AG08396 (cell line): ENCODE measurements at places on chromosomes 2 and 18.

GRCh38 chr2:69683170-69683971, 39.8 kb upstream of the AAK1 start:
- peak; percentile 36 for DNase-seq

GRCh38 chr2:49490710-49491109, 336.4 kb upstream of the FSHR start:
- DNase-seq: no peak

- DNase-seq: no peak
These were observed 33.0 kb downstream of the CYRIA start for GRCh38 chr2:16632598-16632997.

- DNase-seq: peak; percentile 55
These were observed 1.5 kb upstream of the INHBB start for GRCh38 chr2:120344214-120344975.

GRCh38 chr2:238462782-238463396, 36.2 kb downstream of the ASB1 start:
- DNase-seq: peak; percentile 43

DNA sequence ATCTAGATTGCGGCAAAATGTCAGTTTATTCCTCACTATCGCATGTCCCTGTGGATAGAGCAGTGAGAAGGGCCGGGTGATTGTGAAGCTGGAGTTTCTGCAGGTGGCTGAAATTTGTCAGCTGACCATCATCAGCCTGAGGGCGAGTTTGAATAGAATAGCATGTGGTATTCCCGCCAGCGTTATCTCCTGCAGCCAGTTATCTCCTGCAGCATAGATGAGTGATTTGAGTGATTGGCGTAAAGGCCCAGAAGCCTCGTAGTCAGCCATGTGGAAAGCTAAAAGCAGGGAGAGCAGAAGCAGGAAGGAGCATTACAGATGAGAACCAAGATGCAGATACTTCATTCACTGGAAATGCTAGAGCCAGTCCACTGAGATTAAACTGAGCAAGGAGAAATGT, 65.5 kb downstream of the CABLES1 start:
- DNase-seq: no peak

DNA sequence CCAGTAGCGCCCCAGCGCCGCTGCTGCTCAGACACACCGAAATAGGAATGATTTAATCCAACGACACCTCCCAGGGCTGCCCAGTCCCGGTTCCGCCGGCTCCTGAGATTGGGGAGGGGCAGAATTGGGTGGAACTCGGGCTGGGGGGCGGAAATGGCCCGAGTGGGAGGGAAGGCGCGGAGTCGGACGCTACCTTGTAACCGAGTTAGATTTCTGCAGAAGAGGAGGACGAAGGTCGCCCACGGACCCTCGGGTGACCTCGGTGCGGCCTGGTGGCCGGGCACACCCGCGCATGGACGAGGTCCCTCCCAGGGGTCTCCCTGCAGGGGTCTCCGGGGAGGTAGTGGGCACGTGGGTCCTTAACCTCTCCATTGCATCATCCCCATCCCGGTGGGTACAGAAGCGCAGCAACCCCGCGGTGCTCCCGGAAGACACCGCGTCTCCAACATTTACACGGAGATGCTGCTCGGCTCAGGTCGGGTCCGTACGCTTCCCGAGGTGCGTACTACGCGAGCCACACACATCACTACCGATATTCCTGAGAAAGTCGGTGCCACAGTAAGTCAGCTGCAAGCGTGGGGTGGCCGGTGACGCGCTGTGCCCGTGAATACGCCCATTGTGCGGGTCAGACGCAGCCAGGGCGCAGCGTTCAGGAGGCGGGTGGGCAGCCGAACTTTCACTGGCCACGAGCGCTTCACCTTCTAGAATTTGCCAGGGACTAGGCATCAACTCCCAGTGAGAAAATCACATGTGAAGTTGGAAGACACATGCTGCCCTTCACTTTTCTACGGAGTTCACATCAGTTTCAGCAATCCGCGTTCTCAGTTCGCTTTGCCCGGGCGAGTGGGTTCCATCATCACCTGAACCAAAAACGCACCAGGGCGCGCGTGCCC, 3.0 kb downstream of the ZNF516 start:
- DNase-seq: peak; percentile 53

GRCh38 chr2:160694631-160695030, 201.0 kb upstream of the RBMS1 start:
- DNase-seq: no peak

GRCh38 chr2:26540306-26540705, 62.4 kb upstream of the OTOF start:
- no peak for DNase-seq

- DNase-seq: no peak
These were observed 7.7 kb downstream of the SP3 start for GRCh38 chr2:173957517-173957916.

DNA sequence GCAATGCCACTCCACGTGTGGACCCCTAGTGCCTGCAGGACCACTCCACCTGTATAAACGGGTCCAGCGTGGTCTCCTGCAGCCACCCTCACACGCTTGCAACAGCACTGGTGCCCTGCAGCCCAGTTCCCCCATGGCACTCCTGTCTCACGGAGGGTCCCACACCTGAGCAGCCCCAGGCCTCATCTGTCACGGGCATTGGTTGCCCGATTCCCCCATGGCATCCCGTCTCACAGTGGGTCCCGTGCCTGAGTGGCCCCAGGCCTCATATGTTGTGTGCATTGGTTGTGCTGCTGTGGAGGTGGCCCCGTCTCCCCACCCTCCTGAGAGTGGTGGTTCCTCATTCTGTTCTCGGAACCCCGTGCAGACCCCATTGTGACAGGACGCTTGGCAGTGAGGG, 43.4 kb downstream of the CTDP1 start:
- no peak for DNase-seq

DNA sequence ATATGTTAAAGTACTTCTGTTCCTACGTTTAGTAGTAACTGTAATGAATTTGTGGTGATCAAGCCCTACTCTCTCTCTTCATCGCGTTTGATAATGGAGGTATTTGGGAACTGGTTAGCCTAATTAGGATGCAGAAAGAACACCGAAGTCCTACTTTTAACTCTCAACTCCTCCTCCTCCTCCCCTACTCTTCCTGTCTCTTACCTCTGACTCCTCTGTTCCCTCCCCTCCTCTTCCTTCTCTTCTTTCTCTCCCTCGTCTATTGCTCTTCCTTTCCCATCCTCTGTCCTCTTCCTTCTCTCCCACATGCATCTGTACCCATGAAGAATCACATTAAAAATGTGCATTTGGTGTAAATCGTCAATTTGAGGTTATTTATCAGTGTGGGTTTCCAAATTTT, 57.8 kb downstream of the RMDN2 start:
- no peak for DNase-seq

DNA sequence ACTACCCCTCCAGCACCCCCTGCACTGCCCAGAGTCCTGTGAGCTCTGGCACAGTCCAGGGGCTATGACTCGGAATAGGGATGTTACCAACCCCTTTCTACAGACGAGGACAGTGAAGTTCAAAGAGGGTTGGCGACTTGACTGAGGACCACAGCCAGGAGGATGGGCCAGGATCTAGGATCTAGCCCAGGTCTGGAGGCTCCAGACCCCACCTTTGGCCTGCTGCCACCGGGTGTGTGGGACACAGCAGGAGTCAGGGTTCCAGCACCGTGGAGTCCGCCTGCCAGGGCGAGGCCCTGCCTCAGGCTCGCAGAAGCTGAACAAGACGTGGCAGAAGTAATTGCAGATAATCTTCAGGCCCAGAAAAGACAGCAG, 37.9 kb upstream of the GPC1 start:
- no peak for DNase-seq

DNA sequence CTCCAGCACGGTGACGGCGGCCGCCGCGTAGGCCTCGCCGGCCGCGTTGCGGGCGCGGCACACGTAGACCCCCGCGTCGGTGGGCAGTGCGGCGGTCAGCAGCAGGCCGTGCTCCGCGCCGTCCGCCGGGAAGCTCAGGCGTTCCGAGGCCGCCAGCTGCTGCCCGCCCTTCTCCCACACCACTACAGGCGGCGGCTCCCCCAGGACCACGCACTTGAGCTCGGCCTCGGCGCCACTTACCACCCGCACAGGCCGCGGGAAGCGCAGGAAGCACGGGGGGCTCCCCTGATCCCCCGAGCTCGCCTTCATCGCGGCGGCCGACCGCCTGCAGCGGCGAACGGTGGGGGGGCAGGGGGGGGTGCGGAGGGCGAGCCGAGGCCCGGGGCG, 422 bp downstream of the OBSL1 start:
- peak; percentile 66 for DNase-seq

DNA sequence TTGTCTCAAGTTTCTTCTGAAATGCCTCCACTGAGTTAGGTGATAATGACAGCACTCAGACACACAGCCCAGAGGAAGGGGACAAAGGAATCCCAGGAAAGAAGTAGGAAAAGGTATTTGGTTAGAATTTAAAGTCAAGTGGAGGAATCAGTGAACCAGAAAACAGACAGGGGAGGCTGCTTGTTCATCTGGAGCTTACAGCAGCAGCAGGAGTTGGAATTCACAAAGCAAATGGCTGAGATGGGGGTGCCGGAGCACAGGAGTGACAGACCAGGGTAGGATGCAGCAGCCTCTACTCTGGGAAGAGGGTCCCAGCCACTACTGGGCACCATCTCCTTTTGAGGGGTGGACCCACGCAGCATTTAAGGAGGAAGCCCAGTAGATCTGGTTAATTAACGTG, 104.8 kb downstream of the ST6GAL2 start:
- no peak for DNase-seq

DNA sequence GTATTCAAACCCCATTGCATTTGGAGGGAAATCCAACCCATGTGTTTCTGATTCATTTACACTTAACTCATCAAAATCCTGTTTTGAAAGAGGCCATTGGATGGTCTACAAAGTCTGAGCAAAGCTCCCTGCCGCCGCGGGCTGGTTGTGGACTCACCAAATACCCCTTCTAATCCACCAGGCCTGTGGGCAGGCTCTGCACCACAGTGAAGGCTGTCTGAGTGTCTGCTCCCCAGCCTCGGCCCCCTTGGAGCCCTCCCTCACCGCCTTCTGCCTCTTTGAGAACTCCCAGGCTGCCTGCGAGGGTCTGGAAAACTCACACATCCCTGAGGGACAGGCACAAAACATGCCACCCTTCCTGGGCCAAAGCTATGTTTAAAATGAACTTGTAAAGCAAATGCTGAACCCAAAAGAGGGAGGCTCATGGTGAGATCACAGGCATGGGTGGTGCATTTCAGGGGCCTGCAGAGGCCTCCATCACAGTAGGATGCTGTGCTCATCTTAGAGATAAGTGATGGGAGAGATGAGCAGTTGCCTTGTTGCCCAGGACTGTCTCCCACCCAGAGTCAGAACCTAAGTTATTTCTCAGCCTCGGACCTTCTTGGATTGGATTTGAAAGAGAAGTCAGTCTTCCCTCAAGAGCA, 225.0 kb downstream of the CYP26B1 start:
- DNase-seq: no peak

- no peak for DNase-seq
These were observed 17.8 kb downstream of the MYO1B start for GRCh38 chr2:191263050-191263449.

GRCh38 chr2:175535631-175536030, 354.1 kb upstream of the ATP5MC3 start:
- no peak for DNase-seq

DNA sequence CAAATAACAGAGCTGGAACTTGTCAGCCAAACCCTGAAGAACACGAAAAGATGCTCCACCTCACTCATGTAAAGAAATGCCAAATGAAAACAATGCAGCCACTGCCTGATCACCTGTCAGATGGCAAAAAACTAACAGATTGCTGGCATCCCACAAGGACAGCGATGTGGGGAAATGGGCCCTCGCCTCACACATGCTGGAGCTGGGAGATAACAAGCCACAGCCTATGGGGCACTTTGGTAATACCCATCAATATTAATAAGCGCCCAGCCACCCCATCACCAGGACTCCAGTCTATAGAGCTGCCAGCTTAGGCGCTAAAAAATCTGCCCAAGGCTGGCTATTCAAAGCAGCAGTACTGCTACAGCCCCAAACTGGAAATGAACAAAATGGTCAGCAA, 27.0 kb downstream of the TFCP2L1 start:
- no peak for DNase-seq

DNA sequence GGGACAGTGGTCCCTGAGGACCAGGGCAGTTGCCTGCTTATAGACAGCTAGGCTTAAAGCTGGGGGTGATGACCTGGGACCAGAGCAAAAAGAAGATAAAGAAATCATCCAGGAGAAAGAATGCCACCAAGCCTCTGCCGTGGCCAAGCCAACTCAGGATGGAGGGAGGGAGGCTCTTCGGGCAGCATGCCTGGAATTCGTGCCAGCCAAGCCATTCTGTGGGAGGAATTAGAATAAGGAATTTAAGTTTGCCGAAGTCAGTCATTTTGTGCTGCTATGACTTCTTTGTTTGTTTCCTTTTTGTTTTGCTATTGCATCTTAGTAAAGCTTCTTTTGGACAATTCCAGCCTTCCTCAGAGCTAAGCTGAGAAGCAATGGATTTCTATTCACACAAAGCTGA, 124.1 kb downstream of the EN1 start:
- peak; percentile 50 for DNase-seq

GRCh38 chr2:204065566-204065965, 129.0 kb downstream of the ICOS start:
- DNase-seq: no peak

GRCh38 chr2:127407091-127407490, 11.1 kb upstream of the PROC start:
- DNase-seq: no peak

GRCh38 chr18:63446266-63446665, 24.0 kb upstream of the VPS4B start:
- no peak for DNase-seq

GRCh38 chr18:5966514-5966913, 71.2 kb upstream of the TMEM200C start:
- DNase-seq: no peak

- no peak for DNase-seq
These were observed 10.0 kb upstream of the ZNF396 start for GRCh38 chr18:35387152-35387571.

DNA sequence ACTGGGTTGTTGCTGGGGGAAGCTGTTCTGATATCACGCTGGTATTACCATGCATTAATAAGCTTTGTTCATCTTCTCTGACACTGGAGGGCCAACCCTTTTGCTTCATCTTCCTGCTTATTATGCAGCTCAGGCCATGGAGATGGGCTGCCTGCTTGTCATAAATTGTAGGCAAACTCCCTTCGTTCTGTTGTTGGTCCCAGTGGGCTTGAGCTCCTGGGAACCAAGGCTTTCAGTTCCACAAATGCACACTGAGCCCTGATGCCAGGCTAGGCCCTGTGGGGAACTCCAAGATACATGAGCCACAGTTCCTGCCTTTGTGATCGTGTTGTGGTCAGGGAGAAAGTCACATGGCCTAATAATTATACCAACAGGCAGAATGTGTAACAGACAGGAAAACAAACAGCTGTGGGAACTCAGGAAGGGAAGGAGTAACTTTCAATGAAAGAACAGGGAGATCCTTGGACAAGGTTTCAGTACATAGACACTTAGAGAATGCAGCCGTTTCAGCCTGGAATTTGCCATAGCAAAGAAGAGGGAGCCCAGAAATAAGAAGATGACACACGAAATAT, 49.0 kb upstream of the BCL2L11 start:
- peak; percentile 66 for DNase-seq

GRCh38 chr2:174106736-174107135, 141.6 kb upstream of the SP3 start:
- DNase-seq: no peak

DNA sequence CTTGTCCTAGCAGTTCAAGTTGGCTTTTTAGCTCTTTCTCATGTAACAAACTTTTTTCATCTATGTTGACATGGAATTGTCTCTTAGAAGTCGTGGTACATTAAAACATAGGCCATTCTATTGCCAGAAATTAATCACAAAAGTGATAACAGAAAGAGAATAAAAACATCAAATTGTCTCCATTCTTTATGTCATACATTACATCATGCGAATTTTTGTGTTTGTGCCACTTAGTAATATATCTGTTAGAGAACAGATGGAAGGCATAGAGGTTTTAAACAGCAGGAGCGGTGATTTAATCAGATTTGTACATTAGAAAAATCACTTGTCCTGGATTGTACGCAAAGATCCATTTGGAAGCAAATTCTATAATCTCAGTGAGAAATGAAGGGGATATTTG, 136.5 kb upstream of the CDH20 start:
- no peak for DNase-seq
